ENCODE measurements at places on chromosomes 11 and 22.

- no peak for DNase-seq
Observed at GRCh38 chr11:42043312-42043711, 583.9 kb upstream of the LRRC4C start.

DNA sequence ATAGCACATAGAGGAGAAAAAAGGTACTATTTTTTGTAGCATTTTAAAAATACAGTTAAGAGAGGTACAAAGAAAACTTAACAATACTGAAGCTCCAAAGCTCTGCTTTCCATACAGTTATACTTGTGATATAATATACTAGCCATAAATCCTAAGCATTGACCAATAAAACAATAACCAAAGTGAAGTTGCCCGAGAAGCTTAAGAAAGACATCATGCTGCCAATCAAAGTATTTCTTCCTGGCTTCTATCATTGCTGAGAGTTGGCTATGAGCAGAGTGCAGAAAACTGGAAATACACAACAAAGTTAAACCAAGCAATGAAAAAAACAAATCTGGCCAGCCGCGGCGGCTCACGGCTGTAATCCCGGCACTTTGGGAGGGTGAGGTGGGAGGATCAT, 84.2 kb downstream of the RBFOX2 start:
- DNase-seq: no peak

DNA sequence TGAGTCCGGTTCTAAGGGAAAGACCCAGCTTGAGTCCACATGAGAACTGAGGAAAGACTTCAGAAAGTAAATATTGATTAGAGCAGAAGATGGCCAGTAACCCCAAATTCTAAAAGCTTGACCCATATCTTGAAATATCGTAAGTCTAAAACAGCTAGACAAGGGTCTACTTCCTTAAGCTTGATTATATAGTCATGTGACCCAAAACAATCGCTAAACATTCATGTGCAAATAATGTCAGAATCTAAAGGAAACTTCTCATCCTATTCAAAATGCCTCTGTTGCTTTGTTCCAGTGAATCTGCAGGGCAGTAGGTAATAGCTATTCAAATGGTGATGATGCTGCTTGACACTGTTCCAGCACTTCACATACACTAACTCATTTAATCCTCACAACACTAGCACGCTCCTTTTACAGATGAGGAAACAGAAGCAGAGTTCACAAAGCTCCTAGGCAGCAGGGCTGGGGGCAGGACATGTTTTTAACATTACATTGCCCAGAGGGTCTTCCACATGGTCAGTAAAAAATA, 52.6 kb downstream of the TCF20 start:
- DNase-seq: no peak

DNA sequence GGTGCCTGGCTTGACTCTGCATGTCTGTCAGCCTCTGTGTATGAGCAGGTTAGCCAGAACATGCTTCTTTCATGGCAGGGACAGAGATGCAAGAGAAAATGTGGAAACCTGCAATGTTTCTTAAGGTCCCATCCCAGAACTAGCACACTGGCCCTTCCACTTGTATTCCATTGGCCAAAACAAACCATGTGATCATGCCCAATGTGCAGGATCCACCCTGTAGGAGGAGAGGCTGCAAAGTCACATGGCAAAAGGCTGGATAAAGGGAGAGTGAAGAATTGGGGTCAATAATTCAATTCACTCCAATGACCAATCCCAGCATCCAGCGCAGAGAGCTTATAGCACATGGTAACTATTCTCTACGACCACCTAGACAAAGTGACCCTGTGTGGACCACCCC, 405.5 kb downstream of the MIAT start:
- no peak for DNase-seq

- DNase-seq: no peak
Observed at GRCh38 chr22:36386351-36386899, 1.3 kb downstream of the MYH9 start.

DNA sequence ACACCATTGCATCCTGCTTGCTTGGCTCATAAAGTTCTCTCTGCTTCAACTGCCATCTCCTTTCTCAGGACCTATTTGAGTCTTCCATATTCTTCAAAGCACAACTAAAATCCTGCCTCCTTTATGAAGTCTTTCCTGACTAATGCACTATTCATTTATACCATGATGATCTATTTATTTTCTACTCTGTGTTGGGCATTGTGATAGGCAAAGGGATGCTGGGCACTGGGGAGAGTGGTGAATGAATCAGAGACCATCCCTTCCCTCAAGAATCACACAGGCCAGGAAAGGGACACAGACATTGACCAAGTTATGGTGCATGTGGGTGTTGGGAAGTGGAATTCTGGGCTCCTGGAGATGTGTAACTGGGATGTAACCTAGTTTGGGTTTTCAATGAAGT, 86.9 kb downstream of the CACNG2 start:
- DNase-seq: no peak

DNA sequence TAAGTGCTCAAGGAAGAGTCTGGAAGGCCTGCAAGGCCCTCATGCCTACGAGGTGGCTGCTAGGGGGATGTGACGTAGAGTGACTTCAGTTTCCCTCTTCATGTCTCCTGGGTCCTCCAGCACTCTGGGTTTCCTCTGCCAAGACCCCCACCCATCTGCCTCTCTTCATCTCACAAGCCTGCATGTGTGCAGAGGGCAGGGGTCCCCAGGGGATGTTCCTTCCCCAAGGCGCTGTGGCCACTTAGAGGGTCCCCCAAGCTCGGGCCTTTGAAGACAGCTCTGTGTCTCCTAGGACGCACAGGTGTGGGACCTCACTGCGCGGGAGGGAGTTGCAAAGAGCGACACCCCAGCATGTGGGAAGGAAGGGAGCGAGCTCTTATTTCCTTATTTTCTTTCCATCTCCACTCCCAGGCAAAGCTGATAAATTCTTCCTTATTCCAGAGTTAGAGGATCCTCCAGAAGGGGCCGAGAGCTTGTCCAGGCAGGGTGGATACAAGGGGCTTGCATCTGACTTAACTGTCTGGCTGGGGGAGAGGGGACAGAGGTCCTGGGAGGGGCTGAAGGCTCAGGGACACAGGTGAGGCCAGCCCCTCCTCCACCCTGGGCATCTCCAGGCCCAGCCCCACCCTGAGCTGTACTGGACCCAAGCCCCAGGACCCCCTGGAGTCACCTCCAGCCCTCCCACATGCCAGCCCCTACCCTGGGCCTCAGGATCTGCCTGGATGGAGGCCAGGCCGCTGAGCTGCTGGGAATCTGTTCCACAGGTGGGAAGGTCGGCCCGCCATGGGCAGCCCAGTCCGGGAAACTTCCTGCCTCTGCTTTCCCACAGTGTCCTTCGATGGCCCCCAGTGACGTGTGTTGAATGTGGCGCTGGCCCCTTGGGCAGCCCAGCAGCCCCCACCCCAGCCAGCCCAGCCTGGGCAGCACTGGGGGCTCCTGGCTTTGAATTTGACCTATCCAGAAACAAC, 59.7 kb upstream of the KCNQ1OT1 start:
- DNase-seq: no peak

- peak; percentile 47 for DNase-seq
Observed at GRCh38 chr11:17354601-17354991, 3.0 kb downstream of the NCR3LG1 start.

DNA sequence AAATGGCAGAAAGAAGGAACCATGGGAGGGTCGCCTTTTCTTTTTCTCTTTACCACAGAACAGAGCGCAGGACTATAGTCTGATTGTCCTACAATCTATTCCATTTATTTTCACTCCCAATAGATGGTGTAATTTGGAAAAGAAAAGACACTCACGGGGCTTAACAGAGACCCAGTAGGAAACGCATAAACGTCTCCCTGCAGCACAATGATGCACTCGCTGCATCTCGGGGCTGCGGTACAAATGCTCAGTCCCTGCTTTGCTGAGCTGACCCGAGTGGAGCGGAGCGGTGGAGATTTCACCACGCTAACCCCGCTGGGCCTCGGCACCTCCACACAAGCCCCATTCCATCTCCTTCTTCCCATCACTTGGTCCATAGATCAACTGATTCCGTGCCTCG, 1.5 kb downstream of the FEZ1 start:
- no peak for DNase-seq

DNA sequence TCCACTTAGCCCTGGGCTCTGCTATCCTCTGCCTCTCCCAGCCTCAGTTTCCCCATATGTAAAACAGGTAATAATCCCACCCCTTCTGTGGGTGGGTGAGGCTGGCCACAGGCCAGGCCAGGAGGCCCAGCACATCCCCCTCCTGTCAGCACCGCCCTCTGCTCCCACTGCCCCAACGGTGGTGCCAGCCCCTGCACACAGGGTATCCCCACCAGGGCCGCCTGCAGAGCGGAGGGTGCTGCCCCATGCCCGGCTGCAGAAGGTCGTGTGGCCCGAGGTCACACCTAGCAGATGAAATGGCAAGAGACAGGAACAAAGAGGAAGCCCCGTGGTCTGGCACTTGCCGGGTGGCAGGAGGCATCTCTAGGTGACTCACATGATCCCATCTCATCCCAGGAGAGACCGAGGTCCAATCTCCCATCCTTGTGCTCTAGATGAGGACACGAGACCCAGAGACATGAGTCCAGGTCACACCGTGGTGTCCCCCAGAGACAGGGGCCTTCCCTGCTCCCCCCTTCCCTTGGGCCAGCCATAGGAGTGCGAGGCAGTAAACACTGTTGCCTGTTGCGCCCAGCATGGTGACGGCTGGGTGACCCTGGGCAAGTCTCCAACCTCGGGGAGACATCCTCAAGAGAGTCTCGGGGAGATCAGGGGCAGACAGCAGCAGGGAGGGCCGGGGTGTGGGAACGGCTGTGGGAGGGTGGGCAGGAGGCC, 27.2 kb upstream of the PPARA start:
- no peak for DNase-seq

DNA sequence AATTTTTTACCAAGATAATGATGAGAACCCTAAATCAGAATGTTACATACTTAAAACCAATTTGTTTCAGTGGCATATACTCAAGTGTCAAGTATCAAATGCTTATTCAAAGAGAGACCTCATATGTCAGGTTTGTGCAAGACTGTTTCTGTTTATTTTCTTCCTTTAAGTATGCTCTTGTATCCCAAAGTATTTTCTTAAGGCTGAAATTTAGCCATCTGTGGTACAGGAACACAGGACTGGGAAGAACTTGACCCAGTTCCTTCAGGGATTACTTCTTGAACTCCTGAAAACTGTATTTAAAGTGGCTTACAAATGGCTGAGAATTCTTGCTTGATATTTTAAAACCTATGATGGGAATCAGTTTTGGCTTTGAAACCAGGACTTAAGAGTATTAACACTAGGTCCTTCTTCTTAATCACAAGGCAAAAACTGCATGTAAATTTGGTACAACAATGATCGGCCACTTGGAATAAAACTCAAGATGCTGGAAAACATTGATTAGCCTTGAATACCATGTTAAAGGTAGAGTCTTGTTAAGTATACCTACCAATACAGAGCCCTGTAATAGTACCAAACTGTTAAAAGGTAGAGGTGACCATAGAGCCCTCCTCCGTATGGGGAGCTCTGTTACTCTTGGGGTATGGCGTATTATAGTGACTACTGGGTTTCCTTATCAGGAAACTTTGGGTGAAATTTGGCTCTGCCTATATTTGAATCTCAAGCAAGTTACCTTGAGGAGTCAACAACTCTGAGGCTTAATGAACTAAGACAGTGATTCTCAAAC, 95.9 kb downstream of the BLID start:
- no peak for DNase-seq

DNA sequence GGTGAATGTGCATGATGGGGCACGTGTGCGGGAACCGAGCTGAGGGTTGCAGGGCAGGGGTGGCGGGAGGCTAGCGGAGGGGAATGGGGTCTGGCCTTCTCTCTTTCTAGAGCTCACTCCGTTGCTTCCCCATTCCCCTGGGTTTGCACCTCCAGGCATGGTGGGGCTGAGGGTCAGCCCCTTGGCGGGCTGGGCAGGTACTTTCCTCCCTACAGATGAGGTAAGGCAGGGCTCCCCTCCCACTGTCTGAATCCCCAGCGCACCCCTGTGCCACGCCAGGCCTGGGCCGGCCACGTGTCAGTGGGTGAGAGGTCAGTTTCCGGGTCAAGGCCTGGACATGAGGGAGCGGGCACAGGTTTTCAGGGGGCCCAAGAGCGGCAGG, 8.9 kb downstream of the SUSD2 start:
- DNase-seq: no peak

DNA sequence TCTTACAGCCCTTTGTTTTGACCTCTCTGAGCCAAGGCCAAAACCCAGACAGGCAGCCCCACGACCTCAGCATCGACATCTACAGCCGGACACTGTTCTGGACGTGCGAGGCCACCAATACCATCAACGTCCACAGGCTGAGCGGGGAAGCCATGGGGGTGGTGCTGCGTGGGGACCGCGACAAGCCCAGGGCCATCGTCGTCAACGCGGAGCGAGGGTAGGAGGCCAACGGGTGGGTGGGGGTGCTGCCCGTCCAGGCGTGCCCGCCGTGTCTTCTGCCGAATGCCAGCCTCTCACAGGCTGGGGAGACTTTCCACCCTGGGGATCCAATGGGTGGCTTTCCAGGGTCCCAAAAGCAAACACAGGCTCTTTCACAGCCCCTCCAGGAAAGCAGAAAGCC, 37.1 kb upstream of the PPP6R3 start:
- no peak for DNase-seq

GRCh38 chr11:2716376-2717095, 16.7 kb upstream of the KCNQ1OT1 start:
- no peak for DNase-seq

DNA sequence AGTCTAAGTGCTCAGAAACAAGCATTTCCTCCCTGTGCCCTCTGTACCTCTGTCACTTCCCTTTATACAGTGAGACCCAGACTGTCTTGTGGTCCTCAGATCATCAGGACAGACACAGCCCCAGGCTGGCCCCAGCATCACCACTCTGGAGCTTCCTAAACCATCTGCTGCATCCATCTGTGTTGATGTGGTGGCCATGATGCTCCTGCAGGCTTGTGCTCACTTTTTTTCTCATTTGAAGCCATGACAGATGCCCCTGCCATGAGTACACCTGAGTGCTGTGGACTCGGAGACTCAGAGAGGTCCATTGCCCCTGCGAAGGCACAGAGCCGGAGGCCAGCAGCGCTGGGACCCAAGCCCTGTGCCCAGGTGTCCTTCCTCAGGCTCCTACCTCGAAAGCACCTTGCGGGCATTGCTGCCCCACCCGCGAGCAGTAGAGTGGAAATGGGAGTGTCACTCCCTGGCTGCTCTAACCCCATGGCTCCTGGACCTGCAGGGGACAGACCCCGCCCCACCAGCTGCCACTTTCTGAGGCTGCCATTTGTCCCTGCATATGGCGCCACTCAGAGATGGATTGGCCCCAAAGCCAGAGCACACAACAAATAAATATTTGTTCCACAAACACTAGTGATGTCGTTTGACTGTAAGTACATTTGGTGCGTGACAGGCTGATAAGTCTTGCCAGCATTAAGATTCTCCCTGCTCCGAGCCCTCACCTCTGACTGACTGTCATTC, 593.5 kb downstream of the TBC1D22A start:
- DNase-seq: no peak

DNA sequence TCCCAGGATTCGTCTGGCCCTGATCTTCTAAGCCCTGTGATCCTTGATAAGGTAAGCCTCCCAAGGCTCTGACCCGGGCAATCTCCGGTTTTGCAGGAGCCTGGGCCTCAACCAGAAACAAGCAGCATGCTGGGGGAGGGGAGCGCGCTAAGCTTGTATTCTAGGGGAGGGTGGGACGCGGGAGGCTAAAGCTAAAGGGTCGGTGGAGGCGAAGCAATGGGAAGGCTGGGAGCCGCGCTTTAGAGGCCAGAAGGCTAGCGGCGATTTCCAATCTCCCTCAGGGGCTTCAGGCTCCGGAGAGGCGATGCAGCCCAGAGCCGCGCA, 753 bp downstream of the PTPN5 start:
- DNase-seq: no peak

GRCh38 chr22:17343766-17344165, 25.5 kb upstream of the CECR2 start:
- DNase-seq: no peak
